ENCODE measurements at places on chromosomes 3 and 15.

DNA sequence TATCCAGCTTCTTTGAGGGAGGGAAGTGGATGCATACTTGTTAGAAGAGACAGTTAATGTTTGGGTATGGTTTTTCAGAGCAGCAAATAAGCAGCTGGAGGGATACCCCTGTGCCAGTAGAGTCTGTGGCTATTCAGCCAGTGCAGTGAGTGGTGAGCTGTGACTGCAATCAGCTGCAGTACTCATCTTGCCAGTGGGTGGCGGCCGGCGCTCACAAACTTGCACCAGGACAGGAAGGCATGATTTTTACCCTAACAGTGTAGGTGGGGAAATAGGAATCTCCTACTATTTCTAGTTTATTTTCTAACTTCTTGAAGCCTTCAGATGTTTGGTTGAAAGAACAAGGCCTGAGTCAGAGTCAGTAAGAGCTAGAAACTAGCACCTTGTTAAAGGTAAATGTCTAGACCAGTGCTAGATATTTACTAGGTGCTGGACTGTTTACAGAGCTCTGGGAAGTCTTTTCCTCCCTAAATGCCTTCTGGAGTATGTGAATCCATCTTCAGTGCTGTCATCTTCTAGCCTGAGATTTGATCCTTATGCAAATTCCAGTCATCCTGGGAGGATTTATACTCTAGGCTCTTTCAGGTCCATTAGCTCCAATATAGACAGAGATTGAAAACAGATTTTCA is 23.6 kb downstream of the TIMP4 start:
- DNase-seq: no peak

- no peak for DNase-seq
These were observed 68.2 kb upstream of the GSK3B start for GRCh38 chr3:120162400-120162799.

DNA sequence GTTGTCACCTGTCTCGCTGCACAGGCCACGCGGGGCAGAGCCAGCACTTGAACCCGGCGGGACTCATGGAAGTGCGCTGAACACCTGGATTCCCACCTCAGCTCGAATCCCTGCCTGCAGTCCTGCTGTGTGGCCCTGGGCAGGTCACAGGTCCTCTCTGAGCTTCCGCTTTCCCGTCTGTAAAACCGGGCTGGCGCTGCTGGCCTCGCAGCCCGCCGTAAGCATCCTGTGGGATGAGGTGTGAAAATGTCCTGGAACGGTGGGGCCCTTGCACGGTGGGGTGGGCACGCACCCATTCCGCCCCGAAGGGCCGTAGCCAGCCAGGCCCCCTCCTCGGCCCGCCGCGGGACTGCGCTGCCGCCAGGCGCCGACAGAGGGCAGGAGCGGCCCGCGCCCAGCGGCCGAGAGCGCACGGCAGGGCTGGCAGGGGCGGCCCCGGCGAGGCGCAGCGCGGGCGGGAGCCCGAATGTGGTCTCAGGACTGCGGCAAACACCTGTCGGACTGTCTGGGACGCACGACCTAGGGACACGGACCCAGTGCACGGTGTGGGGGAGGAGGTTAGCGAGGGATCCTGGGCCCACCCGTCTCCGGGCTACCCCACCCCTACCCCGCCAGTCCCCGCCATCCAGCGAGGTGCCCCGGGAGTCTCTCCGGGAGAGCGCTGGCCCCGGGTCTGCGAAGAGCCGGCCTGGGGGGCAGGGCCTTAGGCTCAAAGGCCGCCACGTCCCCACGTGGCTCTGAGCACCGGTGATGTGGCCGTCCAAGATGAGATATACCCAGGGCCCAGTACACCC is 40.4 kb downstream of the DNAJB8 start:
- DNase-seq: no peak

DNA sequence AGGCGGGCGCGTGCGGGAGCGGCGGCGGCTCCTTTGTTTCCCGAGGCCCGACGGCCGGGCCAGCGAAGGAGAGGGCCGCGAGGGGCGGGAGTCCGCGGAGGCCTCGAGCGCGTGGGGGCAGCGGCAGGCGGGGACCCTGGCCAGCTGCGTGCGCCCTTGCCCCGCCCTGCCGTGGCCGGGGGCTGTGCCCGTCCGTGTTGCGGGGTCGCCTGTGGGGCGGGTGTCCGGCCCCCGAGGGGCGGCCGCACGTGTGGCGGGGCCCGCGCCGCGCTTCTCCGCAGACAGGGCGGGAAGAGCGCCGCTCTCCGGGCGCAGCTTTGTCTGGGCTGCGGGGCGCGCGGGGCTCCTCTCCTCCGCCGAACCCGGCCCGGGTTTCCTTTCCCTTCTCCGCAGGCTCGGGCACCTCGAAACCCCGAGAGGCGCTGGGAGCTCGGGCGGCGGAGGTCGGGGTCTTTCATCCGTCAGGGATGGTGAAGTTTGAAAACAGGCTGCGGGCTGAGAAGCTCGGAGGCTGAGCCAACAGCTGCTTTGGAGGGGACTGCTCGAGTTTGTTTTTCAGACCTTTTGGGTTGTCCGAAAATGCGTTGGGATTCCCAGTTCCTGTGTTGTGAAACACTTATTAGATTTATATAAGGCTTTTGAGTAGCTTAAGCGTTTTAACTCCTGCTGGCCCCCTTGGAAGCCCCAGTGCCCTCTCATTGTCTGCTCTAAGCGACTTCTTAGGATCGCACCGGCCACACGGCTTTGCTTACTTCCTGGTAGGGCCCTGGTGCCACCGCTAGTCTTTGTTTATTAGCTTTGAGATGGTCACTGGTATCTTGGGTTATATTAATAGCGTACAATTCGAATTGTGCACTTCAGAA is 817 bp downstream of the USP3 start:
- DNase-seq: peak; percentile 29

- no peak for DNase-seq
These were observed 31.9 kb downstream of the CEP63 start for GRCh38 chr3:134517791-134518190.

- peak; percentile 42 for DNase-seq
These were observed 110.5 kb upstream of the GAP43 start for GRCh38 chr3:115512565-115513415.

GRCh38 chr3:193863657-193864357 is 270.8 kb downstream of the OPA1 start:
- no peak for DNase-seq

GRCh38 chr3:112561484-112561733 is 353 bp downstream of the ATG3 start:
- DNase-seq: no peak

DNA sequence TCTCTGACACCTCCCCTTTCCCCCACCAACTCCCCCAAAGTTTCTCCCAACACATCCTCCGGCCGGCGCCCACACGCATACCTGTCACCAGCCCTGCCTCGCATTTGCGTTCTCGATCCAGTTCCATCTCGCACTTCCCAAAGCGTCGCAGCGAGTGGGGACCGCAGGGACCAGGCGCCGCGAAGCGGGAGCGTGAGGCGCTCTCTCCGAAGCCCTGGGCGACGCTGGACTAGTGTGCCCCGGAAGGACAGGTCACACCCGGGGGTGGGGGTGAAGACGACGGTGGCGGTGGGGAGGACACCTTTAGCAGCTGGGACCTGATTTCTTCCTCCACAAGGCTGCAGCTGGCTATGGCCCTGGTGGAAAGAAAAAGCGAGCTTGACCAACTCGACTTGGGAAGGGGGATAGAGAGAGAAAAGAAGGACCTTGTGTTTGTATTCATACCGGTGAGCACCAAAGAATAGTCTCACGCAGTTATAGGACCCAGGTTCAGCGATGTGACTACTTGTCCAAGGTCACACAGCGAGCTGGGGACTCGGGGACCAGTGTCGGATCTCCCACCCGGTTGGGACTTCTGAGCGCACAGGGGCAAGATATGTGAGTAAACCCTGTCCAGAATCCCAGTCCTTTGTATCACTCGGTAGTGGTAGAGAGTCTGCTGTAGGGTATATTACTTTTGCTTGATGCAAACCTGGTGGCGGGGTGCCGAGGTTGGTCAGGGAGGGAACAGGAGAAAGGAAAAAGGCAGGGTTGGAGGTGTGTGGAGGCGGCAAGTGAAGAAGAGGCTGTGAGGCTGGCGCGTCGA is 607 bp upstream of the GHSR start:
- no peak for DNase-seq

- no peak for DNase-seq
These were observed 140.0 kb downstream of the PDZRN3 start for GRCh38 chr3:73484656-73485248.

DNA sequence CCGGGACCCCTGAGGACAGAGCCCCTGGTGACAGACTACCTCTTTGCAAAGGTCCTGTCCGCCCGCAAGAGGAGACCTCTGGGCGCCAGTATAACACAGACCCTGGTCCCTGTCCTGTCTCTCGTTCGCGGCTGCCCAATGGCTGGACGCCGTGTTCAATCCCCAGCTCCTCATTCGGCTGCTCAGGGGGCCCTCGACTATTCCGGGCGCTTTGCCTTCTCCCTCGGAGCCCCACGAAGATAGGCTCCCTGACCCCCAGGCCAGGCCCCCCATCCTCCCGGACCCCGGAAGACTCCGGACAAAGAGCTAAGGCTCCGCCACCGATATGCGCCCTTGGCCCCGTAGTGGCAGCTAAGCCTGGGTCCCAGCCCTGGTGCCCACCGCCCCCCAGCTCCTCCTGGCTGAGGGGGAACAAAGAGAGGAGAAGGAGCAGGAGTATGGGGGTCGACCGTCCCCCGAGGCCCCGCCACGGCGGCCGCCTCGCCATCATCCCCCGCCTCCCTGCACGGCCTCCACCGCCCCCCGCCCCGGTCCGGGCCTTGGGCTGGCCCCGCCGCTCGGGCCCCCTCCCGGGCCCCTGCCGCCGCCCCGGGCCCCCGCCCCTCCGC is 437 bp downstream of the CELSR3 start:
- no peak for DNase-seq

- DNase-seq: no peak
These were observed 14.0 kb downstream of the VGLL4 start for GRCh38 chr3:11629716-11630115.

- no peak for DNase-seq
These were observed 13.4 kb upstream of the NPHP3 start for GRCh38 chr3:132735589-132735988.

GRCh38 chr3:134274571-134274970 is 23.9 kb upstream of the RYK start:
- DNase-seq: no peak

DNA sequence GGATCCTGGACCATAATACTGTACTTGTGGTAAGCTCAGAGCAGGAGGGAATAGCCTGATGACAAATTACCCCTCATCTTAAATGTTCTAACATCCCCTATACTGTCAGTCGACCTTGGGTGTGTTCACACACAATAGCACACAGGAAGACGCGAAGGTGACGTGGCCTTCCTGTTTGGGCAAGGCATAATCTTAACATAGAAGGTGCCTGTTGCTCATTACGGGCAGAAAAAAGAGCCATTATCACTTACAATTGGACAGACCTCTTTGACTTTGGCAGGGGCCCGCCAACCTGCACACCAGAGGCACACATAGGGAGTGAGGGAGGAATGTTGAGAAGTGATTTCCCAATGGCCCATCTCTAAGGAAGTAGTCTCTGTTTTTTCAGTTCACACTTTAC is 144.2 kb downstream of the ANO10 start:
- DNase-seq: no peak

- DNase-seq: no peak
These were observed 48.5 kb upstream of the UBP1 start for GRCh38 chr3:33488683-33489082.

DNA sequence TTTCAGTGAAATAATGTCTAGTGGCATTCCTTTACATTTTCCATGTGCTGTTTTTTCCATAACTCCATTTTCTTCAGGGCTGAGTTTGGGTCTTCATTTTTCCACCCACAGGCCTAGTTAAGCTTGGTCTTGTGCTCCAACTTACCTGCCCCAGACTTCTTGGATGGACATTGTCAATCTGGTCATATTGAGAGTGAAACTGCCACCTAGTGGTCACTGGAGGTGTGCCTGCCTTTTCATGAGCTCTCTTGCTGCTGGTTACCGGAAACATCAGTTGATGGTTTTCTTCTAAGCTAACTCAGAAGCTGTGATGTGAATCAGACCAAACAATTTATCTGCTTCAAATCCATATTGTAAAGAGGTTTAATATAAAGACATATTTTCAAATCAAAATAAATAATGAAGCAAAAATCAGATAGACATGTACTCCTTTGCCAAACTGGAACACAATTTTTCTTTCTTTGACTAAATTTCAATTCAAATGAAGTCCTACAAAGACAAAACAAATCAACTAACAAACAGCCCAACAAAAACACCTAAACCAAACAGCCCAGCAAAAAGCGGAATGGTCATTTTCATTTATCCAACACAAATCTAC is 135.1 kb upstream of the RASGRP1 start:
- no peak for DNase-seq

DNA sequence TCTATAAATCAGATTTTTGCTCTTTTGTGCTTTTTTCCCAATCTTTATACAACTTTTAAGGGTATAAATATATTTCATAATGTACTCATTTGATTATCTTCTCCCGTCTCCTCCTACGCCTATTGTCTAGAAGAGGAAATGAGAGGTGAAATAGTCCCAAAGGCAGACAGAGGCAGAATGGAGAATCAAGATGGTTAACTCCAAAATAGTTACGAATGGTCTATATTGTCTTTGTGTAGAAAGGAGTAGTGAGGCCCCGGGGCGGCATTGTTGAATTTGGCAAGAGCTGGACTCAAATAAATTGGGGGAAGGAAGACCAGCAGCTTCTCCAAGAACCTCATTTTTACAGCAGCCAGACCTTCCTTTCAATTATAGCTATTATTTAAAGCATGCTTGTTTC is 23.9 kb downstream of the ITPR1 start:
- DNase-seq: no peak

GRCh38 chr3:152298393-152299248 is 29.9 kb downstream of the MBNL1 start:
- DNase-seq: peak; percentile 36

DNA sequence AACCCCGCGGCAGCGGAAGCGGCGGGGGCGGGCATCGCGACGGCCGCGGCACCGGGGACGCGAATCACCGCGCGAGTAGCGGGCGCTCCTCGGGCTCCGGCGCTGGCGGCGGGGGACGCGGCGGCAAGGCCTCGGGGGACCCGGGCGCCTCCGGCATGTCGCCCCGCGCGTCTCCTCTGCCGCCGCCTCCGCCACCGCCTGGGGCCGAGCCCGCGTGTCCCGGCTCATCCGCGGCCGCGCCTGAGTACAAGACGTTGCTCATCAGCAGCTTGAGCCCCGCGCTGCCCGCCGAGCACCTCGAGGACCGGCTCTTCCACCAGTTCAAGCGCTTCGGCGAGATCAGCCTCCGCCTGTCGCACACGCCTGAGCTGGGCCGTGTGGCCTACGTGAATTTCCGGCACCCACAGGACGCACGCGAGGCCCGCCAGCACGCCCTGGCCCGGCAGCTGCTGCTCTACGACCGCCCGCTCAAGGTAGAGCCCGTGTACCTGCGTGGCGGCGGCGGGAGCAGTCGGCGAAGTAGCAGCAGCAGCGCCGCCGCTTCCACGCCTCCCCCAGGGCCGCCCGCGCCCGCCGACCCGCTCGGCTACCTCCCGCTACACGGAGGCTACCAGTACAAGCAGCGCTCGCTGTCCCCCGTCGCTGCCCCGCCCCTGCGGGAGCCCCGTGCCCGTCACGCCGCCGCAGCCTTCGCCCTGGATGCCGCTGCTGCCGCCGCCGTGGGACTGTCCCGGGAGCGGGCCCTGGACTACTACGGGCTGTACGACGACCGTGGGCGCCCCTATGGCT is 675 bp downstream of the RBM15B start:
- DNase-seq: no peak
